Stimulated activated memory B cell treated with anti-CD40 and anti-IgM and Interleukin-4, amounts not matched to agents 10 μg/mL and 1 μg/mL and 100 μg/mL, for 72 hours (primary cell): ENCODE measurements at places on chromosomes 12 and 14.

- ATAC-seq, result no peak
These were observed 31.9 kb upstream of the CCDC91 start for GRCh38 chr12:28158353-28158752.

GRCh38 chr12:12837025-12837812 is 24.1 kb downstream of the DDX47 start:
- peak; percentile 43 for ATAC-seq

DNA sequence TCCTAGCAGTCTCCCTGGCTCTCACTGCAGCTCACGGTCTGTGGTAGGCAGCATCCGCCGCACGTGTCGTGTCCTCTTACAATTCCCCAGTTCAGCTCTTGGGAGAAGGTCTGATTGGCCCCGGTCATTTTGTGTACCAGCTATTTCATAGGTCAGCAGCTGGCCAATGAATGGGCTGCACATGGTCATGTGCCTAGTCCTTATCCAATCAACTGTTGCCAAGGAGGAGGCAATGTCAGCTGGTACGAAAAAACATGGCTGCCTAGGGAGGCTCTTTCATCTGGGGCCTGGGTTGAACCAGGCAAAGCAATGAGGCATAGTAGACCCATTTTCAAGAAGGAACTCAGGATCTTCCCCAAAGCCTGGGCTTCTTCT is 46.1 kb downstream of the RNFT2 start:
- no peak for ATAC-seq

DNA sequence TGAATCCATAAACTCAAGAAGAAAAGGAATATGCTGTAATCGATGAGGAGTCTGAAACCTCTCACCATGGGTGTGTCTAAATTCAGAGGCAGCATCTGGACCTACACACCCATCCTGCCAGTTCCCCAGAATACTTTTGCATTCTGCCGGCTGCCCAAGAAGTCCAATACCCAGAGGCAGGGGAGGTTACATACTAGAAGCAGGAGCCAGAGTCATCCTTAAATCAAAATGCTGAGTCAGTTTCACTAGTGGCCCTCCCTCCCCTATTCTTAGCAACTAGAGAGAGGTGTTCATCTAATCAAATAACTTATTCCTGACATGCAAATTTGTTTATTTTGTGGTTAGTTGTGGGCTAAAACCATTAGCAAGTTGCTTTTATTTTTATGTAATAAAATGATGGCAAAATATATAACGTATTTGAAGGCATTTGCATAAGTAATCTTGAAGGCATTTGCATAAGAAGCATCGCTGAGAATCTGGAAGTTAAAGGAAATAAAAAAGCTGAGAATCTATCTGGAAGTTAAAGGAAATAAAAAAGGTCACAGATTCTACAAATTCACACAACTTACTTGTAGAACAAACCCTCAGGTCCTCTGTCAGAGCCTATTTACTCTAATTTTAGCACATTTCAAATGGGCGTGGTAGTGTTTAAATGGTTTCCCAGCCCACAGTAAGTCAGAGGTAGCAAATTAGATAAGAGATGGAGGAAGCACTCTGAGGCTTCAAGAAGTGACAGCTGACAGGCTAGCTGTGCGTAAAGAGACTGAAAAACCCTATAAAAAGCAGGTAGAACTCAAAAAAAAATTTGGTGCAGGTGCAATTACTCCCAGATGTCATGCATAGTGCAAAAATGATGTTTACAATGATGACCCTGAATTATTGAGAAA is 7.8 kb downstream of the BHLHE41 start:
- ATAC-seq, result no peak

GRCh38 chr14:20811986-20812975 is 9.6 kb upstream of the RNASE1 start:
- ATAC-seq, result no peak

GRCh38 chr12:54762390-54762789 is 91.9 kb upstream of the MUCL1 start:
- no peak for ATAC-seq

- no peak for ATAC-seq
These were observed 1.9 kb upstream of the LLPH start for GRCh38 chr12:66132408-66132807.

GRCh38 chr14:36383767-36384431 is 63.5 kb upstream of the MBIP start:
- ATAC-seq, result peak; percentile 46
